Activated effector memory CD4-positive, alpha-beta T cell treated with Interleukin-2 at 50 U/mL for 16 hours (primary cell): ENCODE measurements at places on chromosomes 4 and X.

DNA sequence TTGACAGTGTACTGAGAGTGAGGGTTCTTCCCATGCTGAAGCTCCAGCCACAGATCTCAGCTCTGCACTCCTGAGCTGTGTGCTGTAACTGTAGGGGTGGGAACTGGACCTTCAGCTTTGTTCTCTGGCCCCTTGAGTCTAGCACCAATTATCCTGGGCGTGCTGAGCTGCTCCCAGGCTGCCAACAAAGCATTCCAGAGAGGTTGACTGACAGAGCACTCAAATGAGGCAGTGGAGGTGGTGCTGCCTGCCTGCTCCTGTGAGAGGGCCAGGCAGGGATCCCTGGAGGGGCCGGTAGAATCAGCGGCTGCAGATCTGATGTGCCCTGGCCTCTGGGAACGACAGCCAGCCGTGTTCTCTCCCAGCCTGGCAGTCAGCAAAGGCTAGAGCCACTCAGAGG is 375.7 kb upstream of the AADAT start:
- no peak for DNase-seq

DNA sequence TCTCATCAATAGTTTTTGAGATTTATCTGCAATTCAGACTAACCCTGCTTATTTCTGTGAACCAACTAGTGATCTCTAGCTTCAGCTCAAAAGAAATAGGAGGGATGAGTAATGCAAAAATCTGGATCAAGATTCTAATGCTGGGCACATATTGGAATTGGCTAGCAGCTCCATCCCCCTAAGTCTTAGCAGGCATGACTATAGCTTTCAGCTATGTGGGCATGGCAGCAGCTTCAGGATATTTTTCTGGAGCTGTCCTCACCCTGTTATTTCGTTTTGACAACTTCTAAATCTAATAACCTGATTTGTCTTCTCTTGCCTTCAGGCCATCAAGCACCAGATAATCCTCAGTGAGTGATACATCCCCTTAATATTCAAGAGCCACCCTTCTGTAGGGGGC is 50.8 kb upstream of the GNPDA2 start:
- DNase-seq = no peak

GRCh38 chr4:31784558-31784957 is 1064.4 kb downstream of the PCDH7 start:
- DNase-seq = no peak

DNA sequence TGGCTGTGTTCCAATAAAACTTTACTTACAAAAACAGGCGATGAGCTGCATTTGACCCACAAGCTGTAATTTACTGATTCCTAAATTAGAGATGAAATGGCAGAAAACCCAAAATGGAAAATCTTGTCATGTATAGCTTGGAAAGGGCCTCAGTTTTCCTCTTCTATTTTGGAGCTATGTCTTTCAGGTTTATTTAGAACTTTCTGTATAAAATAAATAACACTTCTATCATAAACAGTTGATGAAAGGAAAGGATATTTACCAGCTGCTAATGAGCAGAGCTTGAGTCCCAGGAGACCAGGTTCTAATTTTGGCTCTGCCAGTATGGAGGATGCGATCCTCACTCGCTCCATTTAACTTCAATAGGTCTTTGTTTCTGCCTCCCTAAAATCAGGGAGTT is 213.5 kb downstream of the LDB2 start:
- DNase-seq = no peak

DNA sequence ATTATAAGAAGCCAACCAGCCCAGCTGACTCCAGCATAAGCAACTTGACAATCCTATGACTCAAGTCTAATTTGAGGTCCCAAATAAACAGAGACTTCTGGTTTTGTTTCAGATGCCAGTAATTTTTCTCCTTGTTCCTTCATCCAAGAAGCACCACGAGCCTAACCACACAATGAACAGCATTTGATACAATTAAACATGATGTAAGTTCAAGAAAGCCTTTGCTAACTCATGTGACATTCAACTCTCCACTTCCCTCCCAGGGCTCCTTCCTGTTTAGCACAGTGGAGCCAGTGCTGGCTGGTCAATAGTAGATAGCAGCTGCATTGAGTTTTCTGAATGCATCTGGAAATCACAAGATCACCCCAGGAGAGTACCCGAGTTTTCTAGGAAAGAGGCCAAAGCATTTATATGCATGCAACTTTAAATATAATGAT is 206.3 kb downstream of the ARHGAP24 start:
- no peak for DNase-seq

DNA sequence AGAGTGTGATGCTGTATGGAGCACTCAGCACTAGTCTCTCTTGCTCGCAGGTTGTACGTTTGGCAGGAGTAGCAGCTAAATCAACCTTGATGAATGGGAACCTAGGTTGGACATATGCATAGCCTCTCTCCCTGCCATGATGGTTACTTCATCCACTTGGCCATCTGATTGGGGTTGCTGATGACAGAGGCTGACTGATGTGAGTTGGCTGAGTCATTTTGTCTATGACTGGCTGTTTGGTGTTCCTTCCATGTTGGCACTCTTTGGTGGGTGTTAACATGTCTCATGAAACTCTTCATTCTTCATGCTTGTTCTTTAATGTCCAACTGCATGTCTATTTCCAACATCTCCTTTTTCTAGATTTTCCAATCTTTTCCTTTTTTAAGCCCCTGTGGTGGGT is 31.6 kb upstream of the SPARCL1 start:
- DNase-seq = no peak

DNA sequence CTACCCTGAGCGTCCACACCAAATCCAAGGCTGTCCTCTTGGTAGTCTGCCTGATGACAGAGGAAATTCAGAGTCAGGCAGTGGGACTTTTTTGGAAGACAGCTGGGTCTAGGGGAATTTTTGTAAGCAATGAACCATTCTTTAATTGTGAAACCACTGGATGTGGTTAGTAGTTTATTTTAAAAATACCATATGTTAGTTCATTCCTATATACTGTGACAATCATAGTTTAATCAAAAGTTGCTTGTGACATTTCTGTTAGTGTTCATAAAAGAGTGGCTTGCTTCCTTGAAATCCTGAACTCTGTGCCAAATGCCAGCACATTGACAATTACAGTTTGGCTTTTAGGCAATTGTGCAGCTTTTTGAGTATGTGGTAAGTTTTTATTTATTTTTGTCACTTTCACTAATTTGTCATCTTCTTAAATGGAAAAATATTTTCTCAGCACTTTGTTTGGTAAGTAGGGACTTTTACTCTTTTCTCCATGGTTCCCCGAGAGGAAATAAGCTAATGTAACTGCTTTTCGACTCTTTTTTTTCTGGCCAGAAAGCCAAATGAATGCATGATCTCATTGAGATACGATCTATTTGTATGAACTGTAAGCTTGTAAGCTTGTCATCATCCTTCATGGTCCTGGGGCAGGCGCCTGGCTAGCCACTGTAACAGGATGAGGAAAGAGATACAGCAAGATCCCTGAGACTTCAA is 72.6 kb upstream of the SLC4A4 start:
- no peak for DNase-seq

DNA sequence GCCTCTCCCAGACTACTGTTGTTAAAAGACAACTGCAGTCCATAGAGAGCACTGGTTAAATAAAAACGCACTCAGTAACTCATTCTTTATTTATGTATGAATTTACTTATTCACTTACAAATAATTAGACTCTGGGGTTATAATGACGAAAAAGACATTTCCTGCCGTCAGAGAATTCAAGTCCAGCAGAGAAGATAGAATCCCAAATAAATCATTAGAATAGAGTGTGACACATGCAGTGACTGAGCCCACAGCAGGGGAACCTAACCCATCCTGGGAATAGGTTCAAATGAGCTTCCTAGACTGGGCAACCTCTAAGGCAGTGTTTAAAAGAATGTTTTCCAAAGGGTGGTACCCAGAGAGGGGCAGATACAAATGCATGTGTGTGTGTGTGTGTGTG is 53.9 kb downstream of the FGFBP1 start:
- no peak for DNase-seq

DNA sequence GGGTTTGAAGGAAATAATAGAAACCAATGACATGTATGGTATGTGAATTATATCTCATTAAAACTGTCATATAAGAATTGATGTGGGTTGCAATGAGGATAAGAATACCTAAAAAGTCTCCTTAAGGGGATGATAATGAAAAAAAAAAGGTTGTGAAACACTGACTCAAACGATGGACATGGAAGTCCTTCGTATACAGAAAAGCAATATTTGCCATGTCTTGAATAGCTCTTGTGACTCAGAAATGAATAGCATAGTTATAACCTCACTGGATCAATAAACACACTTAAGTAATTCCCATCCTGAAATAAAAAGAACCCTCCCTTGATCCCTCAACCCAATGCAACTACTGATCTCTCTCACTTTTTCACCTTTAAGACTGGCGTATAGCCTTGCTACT is 89.7 kb downstream of the OPHN1 start:
- no peak for DNase-seq

- no peak for DNase-seq
Observed at GRCh38 chrX:3169421-3169820, 128.2 kb downstream of the ARSF start.
